Mucosa of descending colon (tissue), 3 donors: ENCODE measurements at places on chromosomes 3 and 15.
A peak's percentile ranks its signal among the peaks of the same experiment; 100 is the strongest.

GRCh38 chr3:172466553-172467130, 18.4 kb upstream of the GHSR start:
- DNase-seq = no peak

DNA sequence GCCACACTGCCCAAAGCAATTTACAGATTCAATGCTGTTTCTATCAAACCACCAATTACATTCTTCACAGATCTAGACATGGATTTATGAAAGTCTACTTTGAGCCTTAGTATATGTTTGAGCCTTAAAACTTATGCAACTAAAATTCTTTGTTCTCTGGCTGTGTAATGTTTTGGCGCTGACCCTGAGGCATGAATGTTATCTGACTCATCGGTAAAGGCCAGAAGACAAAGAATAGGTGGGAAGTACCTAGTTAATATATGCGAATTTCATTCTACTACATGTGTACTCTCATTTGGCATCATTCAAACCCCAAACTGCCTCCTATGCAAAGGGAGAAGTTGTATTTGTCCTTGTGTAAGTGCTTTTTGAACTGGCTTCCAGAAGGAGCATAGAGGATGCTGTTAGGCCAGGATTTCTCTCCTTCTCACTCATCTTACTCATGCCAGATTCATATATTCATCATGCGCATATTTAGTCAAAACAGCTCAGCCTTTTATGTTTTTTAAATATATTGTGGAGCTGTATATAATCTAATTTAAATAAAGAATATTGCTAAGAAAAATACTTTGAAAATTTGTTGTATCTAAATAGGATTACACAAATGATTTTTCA, 204.2 kb downstream of the NFKBIZ start:
- DNase-seq = no peak

DNA sequence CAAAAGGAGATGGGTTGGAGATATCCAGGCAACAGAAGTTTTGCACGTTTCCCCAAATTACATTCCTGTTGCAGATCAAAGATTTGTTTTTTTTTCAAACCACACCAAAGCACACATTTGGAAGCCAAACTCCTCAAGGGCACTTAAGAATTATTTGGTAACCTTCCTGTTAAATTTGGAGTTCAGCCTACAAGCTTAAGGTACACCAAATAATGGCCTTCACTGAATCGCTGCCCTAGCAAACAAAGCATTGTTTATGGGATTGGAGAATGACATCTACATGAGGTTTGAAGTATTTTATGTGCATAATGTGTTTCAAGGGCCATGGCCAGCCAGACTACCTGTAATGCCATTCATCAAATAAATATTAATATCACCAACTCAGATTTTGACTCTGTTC, 357.9 kb downstream of the RORA start:
- no peak for DNase-seq

GRCh38 chr3:64667138-64667537, 20.7 kb downstream of the ADAMTS9 start:
- DNase-seq = no peak

GRCh38 chr3:70631716-70632307, 319.4 kb upstream of the MDFIC2 start:
- DNase-seq = no peak

DNA sequence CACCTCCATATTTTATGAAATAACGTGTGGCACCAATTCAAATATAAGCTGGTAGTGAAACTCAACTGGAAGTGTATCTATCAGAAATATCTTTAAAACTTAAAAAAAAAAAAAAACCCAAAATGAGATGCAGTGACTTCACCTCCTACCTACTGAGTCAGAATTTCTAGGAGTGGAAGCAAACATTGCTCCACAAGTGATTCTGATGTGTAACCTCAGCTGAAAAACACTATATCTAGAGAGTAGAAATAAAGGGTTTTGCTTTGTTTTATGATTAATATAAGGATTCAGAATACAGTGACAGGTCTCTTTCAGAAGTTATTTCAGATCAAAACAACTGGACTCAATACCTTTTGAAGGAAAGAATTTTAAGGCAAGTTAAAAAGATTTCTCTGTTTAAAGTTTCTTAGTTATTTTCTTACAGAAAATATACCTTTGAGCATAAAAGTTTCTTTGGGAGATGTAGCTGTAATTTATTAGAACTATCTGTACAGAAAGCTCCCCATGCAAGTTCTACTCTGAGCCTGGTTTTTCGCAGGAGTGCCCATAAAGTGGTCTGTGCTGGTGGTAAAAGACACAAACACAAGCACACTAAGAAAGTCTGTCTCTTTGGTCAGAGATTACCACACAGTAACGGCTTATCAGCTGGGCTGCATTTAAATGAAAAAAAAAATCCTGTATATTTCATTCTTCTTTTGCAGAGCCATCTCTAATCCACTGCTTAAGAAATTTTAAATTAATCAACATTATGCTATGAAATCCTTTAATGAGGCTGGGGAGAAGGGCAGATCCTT, 59.9 kb upstream of the PPIB start:
- no peak for DNase-seq

DNA sequence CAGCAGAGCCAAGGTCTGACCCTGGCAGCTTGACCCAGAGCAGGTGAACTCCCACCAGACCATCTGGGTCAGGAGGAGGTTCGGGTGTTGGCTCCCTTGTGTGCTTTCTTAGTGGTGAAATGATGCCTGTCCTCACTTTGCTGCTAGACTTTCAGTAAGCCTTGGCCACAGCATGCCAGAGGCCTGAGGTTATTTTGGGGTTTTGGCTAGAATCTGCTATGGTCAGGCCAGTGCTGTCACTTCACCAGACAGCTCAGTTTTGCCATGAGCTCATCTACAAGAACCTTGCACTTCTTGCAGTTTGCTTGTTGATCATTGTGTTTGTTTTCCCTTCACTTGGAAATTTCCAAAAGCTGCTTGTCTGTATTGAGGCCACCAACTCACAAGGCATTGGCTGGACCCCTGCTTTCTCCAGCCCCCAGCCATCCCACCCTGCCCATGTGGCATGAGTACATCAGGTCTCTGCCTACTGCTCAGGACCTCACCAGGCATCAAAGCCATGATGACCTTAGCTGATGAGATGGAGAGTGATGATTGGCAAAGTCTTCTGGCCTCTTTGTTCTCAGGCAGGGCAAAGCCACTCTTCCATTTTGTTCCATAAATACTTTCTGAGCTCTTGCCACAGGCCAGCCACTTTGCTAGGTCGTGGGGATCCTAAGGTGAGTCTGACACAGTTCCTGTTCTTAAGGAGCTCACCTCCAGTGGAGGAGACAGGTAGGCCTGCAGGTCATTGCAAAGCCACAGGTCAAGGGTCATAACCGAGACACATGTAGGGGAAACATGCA, 122.6 kb downstream of the ARNT2 start:
- no peak for DNase-seq

DNA sequence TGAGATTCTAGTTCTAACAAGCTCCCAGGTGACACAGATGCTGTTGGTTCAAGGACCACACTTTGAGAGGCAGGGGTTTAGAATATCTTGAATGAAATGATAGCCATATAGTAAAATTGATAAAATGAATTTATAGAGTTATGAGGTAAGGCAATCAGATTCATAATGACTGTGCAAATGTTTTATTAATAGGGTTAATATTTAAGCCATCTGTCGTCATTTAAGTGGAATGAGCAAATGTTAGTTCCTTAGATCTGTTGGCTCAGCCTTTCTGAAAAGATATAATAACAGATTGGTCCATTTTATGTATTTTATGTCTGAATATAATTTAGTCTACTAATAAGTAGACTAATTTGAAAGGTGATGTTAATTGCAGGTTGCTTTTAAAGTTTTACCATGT, 12.9 kb downstream of the REC114 start:
- no peak for DNase-seq

GRCh38 chr15:76203346-76204108, 107.7 kb downstream of the ETFA start:
- no peak for DNase-seq

GRCh38 chr3:3260870-3261269, 81.4 kb upstream of the CRBN start:
- DNase-seq = no peak

GRCh38 chr3:11195201-11195600, 40.9 kb downstream of the HRH1 start:
- no peak for DNase-seq

DNA sequence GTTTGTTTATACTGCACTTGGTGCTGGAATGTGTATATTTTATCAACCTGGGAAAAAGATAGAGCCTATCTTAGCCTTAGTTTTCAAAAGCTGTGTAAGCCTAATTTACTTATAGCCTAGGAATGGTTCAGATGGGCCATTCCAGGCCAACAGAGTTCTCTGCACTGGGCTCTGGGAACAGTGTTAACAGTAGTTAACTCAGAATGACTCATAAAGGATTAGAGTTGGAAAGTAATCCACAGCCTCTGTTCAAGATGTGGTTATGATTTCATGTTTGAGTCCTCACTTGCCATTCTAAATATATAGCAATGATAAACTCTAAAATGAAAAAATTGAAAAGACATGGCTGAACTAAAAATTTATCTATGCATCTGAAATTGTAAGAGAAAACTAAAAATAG, 22.6 kb upstream of the PEX5L start:
- DNase-seq = no peak

DNA sequence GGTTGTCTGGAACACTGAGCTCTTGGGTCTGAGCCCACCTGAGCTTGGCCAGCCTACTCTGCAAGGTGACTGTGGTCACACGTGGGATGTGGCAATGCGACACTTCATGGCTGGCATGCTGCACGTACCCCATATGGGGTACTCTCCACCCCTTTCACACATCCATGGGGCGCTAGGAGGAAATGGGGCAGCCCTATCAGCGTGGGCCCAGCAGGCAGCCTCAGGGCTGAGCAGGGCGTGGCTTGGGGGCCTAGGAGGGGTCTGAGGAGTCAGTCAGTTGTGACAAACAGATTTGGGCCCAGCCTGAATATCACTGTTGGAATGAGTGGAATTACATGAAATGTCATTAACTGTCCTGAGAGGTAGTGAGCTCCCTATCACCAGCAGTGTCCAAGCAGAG, 82.3 kb upstream of the LINGO1 start:
- no peak for DNase-seq

DNA sequence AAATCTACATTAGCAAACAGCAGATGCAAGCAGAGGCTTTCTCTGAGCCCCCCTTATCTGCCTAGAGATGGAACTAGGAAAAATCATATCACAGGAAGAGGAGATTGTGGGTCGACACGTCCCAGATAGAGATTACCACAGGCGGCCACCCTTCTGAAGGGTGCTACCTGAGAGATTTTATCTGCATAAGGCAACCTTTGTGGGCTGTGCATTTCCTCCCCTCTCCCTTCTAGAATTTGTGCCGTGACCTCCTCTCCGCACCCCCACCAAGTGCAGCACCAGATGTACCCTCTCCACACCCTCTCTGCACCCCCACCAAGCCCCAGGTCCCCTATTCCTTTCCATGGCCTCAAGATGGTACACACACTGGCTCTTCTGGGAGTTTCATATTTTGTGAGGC, 27.4 kb downstream of the METTL6 start:
- DNase-seq = no peak

- DNase-seq = peak; percentile 73
These were observed 728 bp downstream of the CRTC3 start for GRCh38 chr15:90530250-90531051.

DNA sequence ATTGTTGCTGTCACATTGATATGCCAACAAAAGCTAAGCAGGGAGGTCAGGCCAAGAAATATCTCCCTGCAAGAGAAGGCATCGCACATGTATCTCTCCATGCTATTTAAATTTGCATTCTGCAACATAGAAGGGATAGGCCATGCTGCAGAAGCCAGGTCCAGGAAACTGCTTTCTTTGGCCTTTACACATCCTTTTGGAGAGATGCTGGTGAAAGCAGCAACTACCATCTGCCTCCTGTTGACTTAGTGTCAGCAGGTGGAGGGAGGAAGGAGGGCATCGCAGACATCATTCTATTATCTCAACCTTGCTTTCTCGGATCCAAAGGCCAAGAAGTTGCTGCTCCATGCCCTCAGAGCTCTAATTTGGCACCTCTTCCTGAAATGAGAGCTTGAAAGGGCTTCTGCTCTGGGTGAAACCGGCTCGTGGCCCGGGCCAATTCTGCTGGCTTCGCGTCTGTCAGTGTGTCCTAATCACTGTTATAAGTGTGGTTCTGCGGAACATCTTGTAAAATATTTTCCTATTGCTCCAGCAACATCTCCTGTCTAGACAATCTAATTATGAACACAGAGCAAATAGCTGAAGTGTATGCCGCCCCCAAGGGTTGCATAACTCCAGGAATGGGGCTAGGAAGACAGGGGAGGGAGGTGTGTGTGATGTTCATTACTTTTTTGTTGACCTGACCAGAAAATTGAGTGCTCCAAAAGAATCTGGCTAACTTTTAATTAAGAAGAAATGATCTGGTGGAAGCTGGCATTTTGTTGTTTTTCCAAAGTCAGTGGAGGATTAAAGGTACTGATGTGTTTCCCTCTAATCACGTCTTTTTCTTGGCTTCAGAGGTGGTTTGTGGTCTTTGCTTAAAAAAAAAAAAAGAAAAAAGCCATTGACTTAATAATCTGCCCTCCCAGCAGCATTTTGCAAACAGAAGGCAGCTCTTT, 89.1 kb downstream of the TPRG1 start:
- no peak for DNase-seq

DNA sequence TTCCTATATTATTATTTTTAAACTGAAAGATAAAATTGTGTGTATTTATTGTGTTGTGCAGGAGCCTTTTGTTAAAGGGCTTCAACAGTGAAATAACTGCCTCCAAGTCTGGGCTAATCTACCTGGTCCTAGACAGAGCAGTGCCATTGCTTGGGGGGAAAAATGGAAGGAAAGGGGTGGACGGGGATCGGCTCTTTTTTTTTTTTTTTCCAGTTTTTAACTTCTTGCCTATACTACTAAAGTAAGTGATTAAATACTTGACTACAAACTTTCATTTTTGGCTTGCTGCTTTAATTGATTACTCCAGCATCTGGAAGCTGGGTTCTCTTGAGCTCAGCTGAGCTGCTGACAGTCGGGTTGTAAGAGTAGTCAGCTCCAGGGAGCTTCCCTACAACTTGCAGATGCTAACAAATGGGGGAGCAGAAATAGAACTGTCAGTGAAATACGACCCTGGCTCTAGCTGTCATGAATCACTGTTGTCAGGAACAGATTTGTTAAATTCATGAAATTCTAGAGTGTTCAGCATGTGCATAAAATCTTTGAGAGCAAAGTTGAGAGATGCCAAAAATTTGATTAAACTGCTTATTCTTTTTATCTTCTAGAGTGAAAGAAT, 276.7 kb downstream of the ROBO1 start:
- no peak for DNase-seq

- DNase-seq = no peak
These were observed 25.4 kb downstream of the ALDH1A2 start for GRCh38 chr15:58040150-58040549.

GRCh38 chr3:129025108-129025507, 24.0 kb downstream of the EFCC1 start:
- peak; percentile 40 for DNase-seq

- DNase-seq = no peak
These were observed 300.7 kb upstream of the RBMS3 start for GRCh38 chr3:28980131-28980530.

GRCh38 chr15:45785897-45786296, 151.1 kb downstream of the SQOR start:
- no peak for DNase-seq

- DNase-seq = no peak
These were observed 140.7 kb downstream of the BCHE start for GRCh38 chr3:165696496-165696895.
